Anterior cingulate cortex (tissue), 58 donors: ENCODE measurements at places on chromosomes 3 and 15.

DNA sequence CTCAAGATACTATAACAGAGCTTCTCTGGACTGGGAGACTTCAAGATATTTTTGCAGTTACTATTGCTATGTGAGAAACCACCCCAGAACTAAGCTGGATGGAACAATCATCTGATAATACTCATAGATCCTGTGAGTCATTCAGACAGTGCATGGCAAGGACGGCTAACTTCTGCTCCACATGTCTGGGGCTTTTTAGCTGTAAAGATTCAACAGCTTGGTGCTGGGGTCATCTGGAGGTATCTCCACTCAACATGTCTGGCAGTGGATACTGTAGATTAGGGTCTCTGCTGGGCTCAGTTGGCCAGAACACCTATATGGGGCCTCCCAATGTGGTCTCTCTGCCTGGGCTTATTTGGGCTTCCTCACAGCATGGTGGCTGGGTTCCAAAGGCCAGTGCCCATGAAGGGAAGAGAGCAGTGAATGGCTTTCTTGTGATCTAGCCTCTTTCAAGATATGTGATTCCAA, 117.3 kb upstream of the SLC7A14 start:
- DNase-seq = no peak

GRCh38 chr3:185316740-185317412, 46.1 kb upstream of the MAP3K13 start:
- no peak for DNase-seq

GRCh38 chr3:78737988-78738387, 1029.8 kb downstream of the ROBO1 start:
- no peak for DNase-seq

DNA sequence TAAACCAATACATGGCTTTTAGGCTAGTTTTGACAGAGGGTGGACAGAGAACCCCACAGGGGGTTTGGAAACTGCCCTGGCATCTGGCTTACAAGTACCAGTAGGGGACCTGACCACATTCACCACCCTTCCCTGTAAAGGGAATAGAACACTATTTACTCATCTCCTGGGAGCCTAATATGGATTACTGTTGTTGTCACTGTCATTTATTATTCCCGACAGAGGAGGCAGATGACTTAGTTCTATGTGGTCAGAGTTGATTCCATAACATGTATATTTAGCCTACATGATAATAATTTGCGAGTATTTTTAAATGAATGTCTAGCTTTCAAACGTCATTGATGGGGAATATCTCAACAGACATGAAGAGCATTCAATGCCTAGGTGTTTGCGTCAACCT, 15.9 kb downstream of the ZBTB38 start:
- DNase-seq = no peak

- no peak for DNase-seq
Observed at GRCh38 chr15:82186719-82187406, 75.7 kb downstream of the EFL1 start.

DNA sequence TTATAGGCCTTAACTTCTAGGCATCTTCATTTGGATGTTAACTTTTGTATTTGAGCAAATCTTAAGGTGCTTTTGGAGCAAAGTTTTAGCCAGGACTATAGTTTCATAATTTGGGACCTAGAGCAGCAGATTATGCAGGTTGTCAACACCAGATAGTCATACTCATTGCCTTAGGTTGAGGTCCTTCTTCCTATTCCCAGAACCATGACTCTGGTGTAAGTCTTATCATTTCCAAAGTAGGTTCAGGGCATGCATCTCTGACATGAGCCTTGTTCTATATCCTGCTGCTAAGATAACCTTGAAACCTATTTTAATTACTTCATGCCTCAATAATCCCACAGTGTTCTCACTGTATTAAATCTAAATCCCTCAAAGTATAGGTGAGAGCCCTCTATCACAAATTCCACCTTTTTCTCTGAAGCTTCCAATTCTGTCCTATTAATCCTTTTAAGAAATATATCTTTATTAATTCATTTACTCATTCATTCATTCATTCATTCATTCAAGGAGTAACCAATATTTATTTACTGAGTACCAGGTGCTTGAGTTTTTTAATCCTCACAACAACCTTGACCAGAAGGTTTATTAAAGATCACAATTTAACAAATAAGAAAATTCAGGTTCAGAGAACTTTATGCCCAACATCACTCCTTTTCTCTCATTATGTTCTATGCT, 2.7 kb upstream of the FNDC3B start:
- DNase-seq = no peak

- no peak for DNase-seq
Observed at GRCh38 chr3:111434941-111435622, 106.9 kb upstream of the CD96 start.

GRCh38 chr3:13110678-13111116, 37.5 kb upstream of the IQSEC1 start:
- no peak for DNase-seq

- no peak for DNase-seq
Observed at GRCh38 chr3:52014613-52015012, 18.9 kb upstream of the RPL29 start.

GRCh38 chr15:25170113-25170731, 215.4 kb downstream of the SNRPN start:
- no peak for DNase-seq

- DNase-seq = no peak
Observed at GRCh38 chr3:37668431-37668817, 193.3 kb upstream of the CTDSPL start.

GRCh38 chr15:90872486-90873184, 4.2 kb downstream of the FURIN start:
- DNase-seq = no peak

- DNase-seq = no peak
Observed at GRCh38 chr3:56878074-56878473, 76.3 kb upstream of the ARHGEF3 start.

DNA sequence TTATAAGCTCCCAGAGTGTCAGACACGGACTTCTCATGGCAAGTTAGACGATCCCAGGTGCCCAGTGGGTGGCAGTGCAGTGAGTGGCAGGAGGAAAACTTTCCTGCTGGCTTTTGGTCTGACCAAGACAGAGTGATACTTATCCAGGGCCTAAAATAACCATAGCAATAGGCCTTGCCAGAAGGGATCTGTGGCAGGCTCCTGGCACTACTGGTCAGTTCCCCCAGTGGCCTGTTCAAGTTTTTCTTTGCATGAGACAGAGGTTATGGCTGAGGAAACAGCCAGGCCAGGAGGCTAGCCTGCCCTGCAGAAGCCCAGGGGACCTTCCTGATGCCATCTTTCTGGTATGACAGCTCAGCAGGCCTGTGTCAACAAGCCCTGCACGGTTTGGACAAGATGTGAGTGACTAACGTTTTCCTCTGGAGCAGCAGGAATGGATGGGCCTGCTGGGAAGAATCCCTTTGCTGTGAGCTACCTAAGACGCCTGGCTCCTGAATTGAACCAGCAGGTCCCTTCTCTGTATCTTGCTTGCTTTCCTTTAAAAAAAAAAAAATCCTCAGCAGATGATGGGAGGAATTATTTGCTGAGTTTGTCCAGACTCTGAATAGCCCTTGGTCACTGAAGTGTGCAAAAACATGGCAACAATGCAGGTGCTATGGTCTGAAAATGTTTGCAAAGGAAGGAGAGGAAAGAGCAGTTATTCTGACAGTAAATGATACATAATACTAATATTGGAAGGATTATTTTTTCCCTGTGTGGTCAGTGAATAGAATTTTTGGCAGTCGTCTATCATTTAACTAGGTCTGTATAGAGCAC, 18.0 kb downstream of the SCG5 start:
- DNase-seq = no peak

- DNase-seq = no peak
Observed at GRCh38 chr3:65101450-65101849, 413.6 kb upstream of the ADAMTS9 start.

GRCh38 chr3:30977592-30977991, 83.1 kb upstream of the GADL1 start:
- no peak for DNase-seq
